Memory B cell (primary cell): ENCODE measurements at places on chromosomes 7 and 10.
A peak's percentile ranks its signal among the peaks of the same experiment; 100 is the strongest.

DNA sequence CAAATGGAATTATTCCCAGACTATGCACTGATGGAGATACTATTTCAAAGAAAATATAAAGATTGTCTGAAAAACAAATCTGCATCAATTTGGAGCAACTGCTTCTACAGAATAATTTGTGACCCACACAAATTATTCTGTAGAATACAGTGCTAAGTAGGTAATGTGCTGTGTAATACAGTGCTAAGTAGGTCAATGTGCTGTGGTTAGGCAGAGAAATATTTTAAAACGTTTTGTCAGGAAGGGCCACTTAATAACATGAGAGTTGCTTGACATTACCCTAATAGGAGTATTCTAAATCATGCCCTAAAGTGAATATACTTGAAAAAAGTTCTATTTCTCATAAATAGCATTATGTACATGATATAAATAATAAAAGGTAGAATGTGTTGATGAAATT is 116.5 kb upstream of the KCND2 start:
- no peak for DNase-seq
- no peak overlapping the region for H3K27ac ChIP-seq
- H3K4me1 ChIP-seq = no peaks in the 10 kb centered on the region
- no peaks in the 10 kb centered on the region for H3K27me3 ChIP-seq
- no peaks in the 10 kb centered on the region for H3K36me3 ChIP-seq
- no peak overlapping the region for H3K4me3 ChIP-seq

DNA sequence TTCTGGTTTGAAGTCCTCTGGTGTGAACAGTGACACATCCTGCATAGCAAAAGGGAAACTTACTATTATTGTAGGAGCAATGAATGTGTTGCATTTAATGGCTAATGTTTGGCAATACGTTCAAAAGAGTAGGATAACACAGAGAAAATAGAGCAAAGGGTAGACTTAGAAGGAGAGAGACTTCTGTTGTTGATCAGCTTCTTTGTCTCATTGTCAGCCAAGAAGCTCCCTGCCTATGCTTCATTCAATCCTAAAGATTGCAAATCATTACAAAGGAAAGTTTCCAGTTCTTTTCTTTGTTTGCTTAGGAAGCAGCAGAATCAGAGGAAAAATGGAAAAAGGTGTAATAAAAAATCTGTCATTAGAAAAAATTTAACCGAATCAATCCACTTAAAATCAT is 7.9 kb upstream of the TSPAN13 start:
- DNase-seq = no peak
- H3K36me3 ChIP-seq = no peaks in the 10 kb centered on the region
- peaks cover 4% of the 10 kb centered on the region for H3K4me1 ChIP-seq
- peaks cover 1% of the 10 kb centered on the region for H3K27me3 ChIP-seq
- H3K4me3 ChIP-seq = no peak overlapping the region

DNA sequence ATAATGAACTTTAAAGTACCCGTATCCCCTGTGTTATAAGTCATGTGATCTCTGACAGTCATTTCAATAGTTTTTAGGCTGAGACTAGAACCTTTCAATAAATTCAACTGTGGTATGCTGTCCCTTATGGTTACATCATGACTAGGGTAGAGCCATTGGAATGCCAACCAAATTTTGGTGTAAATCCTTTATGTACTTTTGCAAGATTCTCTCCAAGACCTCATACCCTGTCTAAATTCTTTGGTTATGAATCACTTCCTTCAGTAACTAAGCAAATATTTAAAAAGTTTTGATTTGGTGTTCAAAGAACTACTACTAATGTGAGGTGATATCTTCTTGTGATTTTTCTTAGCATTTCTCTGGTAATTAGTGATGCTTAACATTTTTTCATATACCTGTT is 20.8 kb upstream of the OR6B1 start:
- H3K36me3 ChIP-seq = no peaks in the 10 kb centered on the region
- H3K4me3 ChIP-seq = no peak overlapping the region
- H3K27me3 ChIP-seq = peaks cover 6% of the 10 kb centered on the region
- H3K4me1 ChIP-seq = no peaks in the 10 kb centered on the region

DNA sequence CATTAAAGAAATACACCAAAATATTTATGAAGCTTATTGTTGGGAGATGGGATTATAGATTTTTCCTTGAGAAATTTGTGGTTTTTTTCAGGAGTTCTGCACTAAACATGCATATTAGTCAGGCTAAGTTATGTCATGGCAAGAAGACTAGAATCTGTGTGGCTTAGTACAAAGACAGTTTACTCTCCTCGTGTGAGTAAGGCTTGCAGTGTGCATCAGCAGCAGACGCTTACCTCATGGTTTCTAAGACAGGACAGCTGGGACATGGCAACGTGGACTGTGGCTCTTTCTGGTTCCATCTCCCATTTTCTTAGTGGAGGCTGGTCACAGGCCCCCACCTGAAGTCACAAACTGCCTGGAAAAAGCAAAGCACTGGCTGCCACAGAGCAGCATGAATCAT is 429.6 kb upstream of the VSTM2A start:
- H3K27me3 ChIP-seq = no peaks in the 10 kb centered on the region
- no peaks in the 10 kb centered on the region for H3K4me1 ChIP-seq
- H3K27ac ChIP-seq = no peak overlapping the region
- H3K4me3 ChIP-seq = no peak overlapping the region
- DNase-seq = no peak
- no peaks in the 10 kb centered on the region for H3K36me3 ChIP-seq

- H3K36me3 ChIP-seq = peaks cover 43% of the 10 kb centered on the region
- H3K27me3 ChIP-seq = no peaks in the 10 kb centered on the region
- no peak for DNase-seq
- H3K27ac ChIP-seq = no peak overlapping the region
- peaks cover 13% of the 10 kb centered on the region for H3K4me1 ChIP-seq
- no peak overlapping the region for H3K4me3 ChIP-seq
Measured at GRCh38 chr7:96685755-96686154, 23.9 kb downstream of the SEM1 start.

DNA sequence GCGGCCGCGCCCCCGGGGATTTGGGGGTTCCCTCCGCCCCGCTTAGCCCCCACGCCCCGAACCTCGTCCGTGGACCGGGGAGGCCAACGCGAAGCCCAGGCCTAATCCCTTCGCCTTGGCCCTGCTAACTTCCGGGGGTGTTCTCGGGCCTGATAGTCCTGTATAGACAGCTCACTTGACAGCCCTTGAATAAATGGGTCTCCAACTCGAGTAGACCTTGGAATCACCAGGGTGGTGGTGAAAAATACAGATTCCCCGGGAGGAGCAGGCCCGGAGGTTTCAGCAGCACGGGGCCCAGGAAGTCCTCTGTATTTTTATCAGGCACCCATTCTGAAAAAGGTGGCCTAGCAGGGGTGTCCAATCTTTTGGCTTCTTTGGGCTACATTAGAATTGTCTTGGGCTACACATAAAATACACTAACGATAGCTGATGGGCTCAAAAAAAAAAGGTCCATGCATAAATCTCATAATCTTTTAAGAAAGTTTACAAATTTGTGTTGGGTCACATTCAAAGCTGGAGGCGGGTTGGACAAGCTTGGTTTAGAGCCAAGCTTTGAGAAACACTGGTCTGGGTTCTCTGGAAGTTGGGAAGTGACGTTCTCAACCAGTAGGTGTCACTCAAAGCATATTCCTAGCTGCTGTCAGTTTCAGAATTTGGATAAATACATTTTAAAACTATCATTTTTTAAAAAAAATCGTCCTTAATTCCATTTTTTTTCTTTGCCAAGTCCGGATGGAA is 221.7 kb downstream of the PHTF2 start:
- no peaks in the 10 kb centered on the region for H3K36me3 ChIP-seq
- peak overlapping the region; percentile 72 for H3K27ac ChIP-seq
- peak overlapping the region; percentile 78 for H3K4me3 ChIP-seq
- peaks cover 8% of the 10 kb centered on the region for H3K4me1 ChIP-seq

GRCh38 chr7:39304668-39305405 is 261.4 kb upstream of the YAE1 start:
- DNase-seq = no peak
- no peaks in the 10 kb centered on the region for H3K36me3 ChIP-seq
- no peak overlapping the region for H3K27ac ChIP-seq
- no peak overlapping the region for H3K4me3 ChIP-seq
- peaks cover 8% of the 10 kb centered on the region for H3K27me3 ChIP-seq

GRCh38 chr10:105986912-105987635 is 1177.4 kb downstream of the SORCS1 start:
- no peak overlapping the region for H3K4me3 ChIP-seq
- H3K27me3 ChIP-seq = no peaks in the 10 kb centered on the region
- H3K36me3 ChIP-seq = no peaks in the 10 kb centered on the region
- no peak overlapping the region for H3K27ac ChIP-seq
- no peak for DNase-seq
- H3K4me1 ChIP-seq = no peaks in the 10 kb centered on the region

DNA sequence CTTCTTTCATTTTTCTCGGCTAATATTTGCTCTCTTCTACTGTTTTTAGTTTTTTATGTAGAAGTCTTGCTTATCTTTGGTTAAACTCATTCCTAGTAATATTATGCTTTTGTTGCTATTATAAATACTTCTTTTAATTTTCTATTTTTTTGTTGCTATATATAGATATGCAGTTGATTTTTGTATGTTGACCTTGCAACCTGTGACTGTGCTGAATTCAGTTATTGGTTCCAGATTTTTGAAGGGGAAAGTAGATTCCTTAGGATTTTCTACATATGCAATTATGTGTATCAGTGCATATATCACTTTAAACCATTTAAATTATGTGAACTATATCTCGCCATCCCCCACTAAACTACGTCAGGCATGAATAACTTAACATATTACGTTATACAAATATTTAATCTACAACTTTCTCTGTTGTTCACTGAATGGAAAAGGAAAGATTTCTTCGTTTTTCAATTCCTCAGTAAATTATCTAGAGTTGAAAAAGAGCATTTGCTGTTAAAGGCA is 71.5 kb downstream of the IDE start:
- no peak for DNase-seq
- no peaks in the 10 kb centered on the region for H3K4me1 ChIP-seq
- peaks cover 15% of the 10 kb centered on the region for H3K36me3 ChIP-seq
- no peaks in the 10 kb centered on the region for H3K27me3 ChIP-seq

DNA sequence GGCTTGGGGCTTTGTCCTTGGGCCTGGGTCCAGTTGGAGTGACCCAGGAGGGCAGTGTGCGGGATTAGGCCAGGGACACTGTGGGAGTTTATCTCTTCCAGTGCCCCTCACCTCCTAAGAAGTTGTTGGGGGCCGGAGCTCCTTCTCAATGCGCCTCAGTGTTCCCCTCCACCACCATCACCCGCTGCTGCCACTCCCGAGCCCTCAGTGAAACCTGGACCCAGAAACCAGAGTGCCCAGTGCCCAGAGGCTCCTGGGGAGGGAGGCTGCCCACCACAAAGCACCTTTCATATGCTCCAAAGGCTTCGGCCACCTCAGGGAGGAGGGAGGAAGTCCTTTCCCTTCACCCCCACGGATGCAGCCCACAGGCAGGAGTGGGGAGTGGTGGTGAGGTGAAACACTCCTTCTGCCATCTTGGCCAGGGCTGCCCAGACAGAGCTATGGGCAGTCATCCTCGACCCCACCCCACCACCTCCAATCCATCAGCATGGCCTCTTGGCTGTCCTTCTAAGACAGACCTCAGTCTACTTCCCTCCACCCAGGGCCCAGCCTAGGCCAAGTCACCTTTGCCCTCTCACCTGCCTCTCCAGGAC is 99.0 kb downstream of the SH3PXD2A start:
- no peaks in the 10 kb centered on the region for H3K4me1 ChIP-seq
- no peak overlapping the region for H3K27ac ChIP-seq

- no peak for DNase-seq
- no peaks in the 10 kb centered on the region for H3K4me1 ChIP-seq
- peaks cover 35% of the 10 kb centered on the region for H3K36me3 ChIP-seq
Measured at GRCh38 chr7:139591550-139592195, 68.2 kb downstream of the CLEC2L start.

GRCh38 chr10:85665681-85666080 is 700.9 kb downstream of the GRID1 start:
- no peak overlapping the region for H3K27ac ChIP-seq
- no peaks in the 10 kb centered on the region for H3K36me3 ChIP-seq
- H3K4me3 ChIP-seq = no peak overlapping the region
- DNase-seq = no peak

DNA sequence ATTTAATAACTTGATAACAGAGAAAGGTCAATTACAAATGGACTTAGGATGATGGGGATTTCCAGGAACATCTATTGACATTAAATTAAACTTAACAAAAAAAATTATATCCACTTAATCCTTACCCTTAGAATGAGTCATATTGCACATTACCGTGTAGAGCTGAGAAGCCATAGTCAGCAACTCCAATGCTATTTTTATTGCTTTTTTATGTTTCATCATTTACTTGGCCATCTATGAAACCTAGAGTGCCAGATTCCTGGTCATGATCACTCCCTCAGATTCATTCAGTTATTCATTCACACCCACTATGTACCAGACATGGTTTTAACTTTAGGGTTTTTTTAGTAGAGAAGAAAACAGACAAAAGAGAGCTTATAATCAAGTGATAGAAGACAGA is 1180.4 kb downstream of the CNTNAP2 start:
- no peak for DNase-seq
- no peaks in the 10 kb centered on the region for H3K36me3 ChIP-seq
- H3K27me3 ChIP-seq = no peaks in the 10 kb centered on the region
- H3K27ac ChIP-seq = no peak overlapping the region
- H3K4me3 ChIP-seq = no peak overlapping the region

GRCh38 chr10:34281661-34282582 is 533.2 kb downstream of the PARD3 start:
- H3K27ac ChIP-seq = no peak overlapping the region
- DNase-seq = no peak
- no peaks in the 10 kb centered on the region for H3K4me1 ChIP-seq
- H3K36me3 ChIP-seq = no peaks in the 10 kb centered on the region
- no peaks in the 10 kb centered on the region for H3K27me3 ChIP-seq
- no peak overlapping the region for H3K4me3 ChIP-seq

GRCh38 chr10:5416981-5417380 is 4.6 kb downstream of the NET1 start:
- no peak overlapping the region for H3K4me3 ChIP-seq
- no peak for DNase-seq
- H3K36me3 ChIP-seq = peaks cover 12% of the 10 kb centered on the region
- no peak overlapping the region for H3K27ac ChIP-seq

GRCh38 chr7:88309819-88310218 is 3.1 kb upstream of the STEAP4 start:
- H3K27me3 ChIP-seq = peaks cover 6% of the 10 kb centered on the region
- no peak overlapping the region for H3K4me3 ChIP-seq
- H3K4me1 ChIP-seq = peaks cover 2% of the 10 kb centered on the region
- no peak for DNase-seq
- no peak overlapping the region for H3K27ac ChIP-seq

DNA sequence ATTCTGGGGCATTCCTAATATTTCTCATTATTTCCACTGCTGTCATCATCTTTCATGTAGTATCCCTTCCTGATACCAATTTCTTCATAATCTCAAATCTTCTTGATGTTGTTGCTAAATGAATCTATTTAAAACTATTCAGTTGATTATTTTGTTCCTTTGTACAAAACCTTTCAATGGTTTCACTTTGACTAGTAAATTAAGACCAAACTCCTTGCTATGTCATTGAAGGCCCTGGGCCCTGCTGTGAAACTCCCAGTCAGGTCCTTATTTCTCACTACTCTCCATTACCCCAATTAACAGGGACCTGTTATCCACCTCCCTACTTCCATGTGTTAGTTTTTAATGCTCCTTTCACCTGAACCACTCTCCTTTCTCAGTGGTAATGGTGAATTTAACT is 97.0 kb downstream of the CTTNBP2 start:
- H3K27me3 ChIP-seq = peaks cover 6% of the 10 kb centered on the region
- no peak for DNase-seq
- H3K27ac ChIP-seq = no peak overlapping the region
- H3K36me3 ChIP-seq = no peaks in the 10 kb centered on the region
- no peak overlapping the region for H3K4me3 ChIP-seq
- no peaks in the 10 kb centered on the region for H3K4me1 ChIP-seq

GRCh38 chr7:39613577-39613976 is 9.8 kb upstream of the RALA start:
- H3K4me1 ChIP-seq = peaks cover 8% of the 10 kb centered on the region
- H3K36me3 ChIP-seq = no peaks in the 10 kb centered on the region
- H3K4me3 ChIP-seq = no peak overlapping the region
- no peak overlapping the region for H3K27ac ChIP-seq
- no peak for DNase-seq
